ENCODE measurements at places on chromosomes 4 and X. TPM values are rescaled to one million over a fixed set of nuclear protein-coding genes. Genes with fewer than 3 reads are reported as not detected.

DNA sequence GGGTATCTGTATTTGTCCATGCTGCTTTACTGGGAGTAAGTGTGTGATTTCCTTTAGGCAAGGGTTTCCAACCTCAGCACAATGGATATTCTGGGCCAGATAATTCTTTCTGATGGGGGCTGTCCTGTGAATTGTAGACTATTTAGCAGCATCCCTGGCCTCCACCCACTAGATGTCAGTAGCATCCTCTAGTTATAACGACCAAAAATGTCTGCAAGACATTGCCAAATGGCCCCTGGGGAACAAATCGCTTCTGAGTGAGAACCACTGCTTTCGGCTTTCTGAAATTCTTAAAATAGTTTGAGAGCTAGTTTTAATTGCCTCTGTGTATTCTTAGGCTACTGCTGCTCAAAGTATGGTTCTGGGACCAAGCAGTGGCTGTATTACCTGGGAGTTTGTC lies 81.2 kb upstream of the GPM6B start:
- no peak for DNase-seq

DNA sequence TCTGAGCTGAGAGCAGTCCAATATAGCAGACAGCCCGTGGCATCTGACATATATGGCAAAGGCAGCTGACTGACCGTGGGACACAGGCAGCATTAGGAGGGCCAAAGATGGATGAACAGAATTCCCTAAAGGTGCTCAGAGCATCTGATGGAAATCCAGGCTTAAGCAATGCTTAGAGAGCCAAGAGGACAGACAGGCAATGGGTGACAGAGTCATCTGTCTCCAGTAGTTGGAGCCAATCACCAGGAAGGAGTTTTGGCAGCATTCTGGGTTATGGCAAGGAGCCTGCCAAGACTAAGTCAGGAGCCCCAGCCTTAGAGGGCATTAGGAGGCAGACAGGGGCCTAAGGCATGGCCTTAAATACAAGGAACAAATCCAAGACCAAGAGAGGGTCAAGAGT lies 153.3 kb upstream of the USP9X start:
- DNase-seq: no peak

- DNase-seq: no peak
Observed at GRCh38 chrX:110915570-110915969, 120.0 kb upstream of the CHRDL1 start.

The PAGE5 gene
- not detected for polyA plus RNA-seq

- DNase-seq: no peak
Observed at GRCh38 chr4:173213296-173213695, 44.7 kb downstream of the GALNT7 start.

DNA sequence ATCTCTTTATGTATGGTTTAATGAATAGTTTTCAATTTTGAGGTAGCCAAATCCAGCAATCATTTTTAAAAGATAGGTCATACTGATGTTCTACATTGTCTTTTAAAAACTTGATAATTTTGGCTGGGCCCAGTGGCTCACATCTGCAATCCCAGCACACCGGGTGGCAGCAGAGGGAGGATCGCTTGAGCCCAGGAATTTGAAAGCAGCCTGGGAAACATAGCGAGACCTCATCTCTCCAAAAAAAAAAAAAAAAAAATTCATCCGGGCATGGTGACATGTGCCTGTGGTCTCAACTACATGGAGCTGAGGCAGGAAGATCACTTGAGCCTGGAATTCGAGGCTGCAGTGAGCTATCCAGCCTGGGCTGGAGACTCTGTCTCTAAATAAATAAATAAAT lies 419.8 kb downstream of the GALNTL6 start:
- DNase-seq: no peak

- no peak for DNase-seq
Observed at GRCh38 chrX:22665818-22666217, 333.9 kb upstream of the DDX53 start.

GRCh38 chr4:56463711-56464110 lies 3.7 kb upstream of the SRP72 start:
- DNase-seq: no peak

The SULT1E1 gene
- not detected for polyA plus RNA-seq

GRCh38 chr4:5033281-5033841 lies 14.1 kb upstream of the CYTL1 start:
- no peak for DNase-seq

The ENPEP gene
- polyA plus RNA-seq: 0.75 TPM

GRCh38 chr4:73603271-73603710 lies 16.9 kb downstream of the RASSF6 start:
- no peak for DNase-seq

GRCh38 chr4:123941306-123941705 lies 544.7 kb downstream of the SPRY1 start:
- DNase-seq: peak; percentile 21

- DNase-seq: no peak
Observed at GRCh38 chrX:150526692-150527091, 41.7 kb upstream of the MTM1 start.

GRCh38 chrX:51837921-51838320 lies 55.5 kb upstream of the MAGED1 start:
- peak; percentile 10 for DNase-seq

- no peak for DNase-seq
Observed at GRCh38 chrX:46381630-46382029, 163.6 kb downstream of the ZNF674 start.

DNA sequence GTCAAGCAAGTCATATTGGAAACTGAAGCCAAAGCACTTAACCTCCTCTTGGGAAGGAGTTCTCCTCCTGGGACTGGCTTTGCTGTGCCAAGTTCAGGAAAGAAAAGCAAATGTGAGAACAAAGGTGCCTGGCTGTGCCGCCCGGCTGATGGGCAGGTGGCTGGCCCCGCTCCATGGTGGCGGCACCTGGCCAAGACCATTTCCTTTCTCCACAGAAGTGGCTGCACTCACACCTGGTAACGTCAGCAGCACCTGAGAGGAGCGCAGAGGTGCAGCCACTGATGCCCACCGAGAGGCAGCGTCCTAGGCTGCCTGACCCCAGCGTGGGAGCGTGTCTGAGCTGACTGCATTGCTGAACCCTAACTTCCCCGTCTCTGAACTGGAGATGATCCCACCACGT lies 54.3 kb downstream of the DCTD start:
- no peak for DNase-seq

DNA sequence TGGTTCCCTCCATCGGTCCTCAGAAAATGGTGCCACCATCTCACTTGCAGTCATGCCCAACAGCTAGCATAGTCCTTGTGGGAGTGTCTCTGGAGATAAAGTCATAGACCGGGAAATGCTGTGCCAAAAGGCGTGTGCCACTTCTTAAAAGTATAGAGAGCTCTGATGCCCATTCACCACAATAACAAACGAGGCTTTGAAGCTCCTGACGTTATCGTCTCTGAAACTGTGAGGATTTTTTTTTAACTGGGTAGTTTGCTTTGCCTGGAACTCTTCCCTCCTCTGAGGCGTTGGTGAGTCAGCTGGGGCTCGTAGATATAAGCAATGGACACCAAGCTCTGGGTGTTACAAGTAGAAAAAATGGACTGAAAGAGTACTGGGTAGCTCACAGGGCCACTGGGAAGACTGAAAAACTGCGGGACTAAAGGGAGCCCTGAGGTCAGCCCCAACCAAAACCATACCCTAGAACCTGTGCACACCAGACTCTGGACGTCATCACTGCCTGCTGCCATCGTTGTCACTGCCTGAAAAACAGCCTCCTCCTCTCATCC lies 89.4 kb upstream of the TRIM2 start:
- DNase-seq: no peak

GRCh38 chr4:95674521-95674981 lies 125.8 kb upstream of the UNC5C start:
- no peak for DNase-seq

The RBM47 gene
- 0.52 TPM for polyA plus RNA-seq

GRCh38 chrX:150372280-150372679 lies 9.2 kb downstream of the MAMLD1 start:
- DNase-seq: no peak
